ENCODE measurements at places on chromosomes 7 and 10.

GRCh38 chr10:65565246-65565645, 1360.6 kb upstream of the LRRTM3 start:
- no peak for DNase-seq

- no peak for DNase-seq
These were observed 264.0 kb upstream of the PRKCQ start for GRCh38 chr10:6843894-6844650.

- no peak for DNase-seq
These were observed 96.4 kb downstream of the MAGI2 start for GRCh38 chr7:79357101-79357500.

- no peak for DNase-seq
These were observed 135.3 kb downstream of the KIAA1217 start for GRCh38 chr10:24344279-24344678.

DNA sequence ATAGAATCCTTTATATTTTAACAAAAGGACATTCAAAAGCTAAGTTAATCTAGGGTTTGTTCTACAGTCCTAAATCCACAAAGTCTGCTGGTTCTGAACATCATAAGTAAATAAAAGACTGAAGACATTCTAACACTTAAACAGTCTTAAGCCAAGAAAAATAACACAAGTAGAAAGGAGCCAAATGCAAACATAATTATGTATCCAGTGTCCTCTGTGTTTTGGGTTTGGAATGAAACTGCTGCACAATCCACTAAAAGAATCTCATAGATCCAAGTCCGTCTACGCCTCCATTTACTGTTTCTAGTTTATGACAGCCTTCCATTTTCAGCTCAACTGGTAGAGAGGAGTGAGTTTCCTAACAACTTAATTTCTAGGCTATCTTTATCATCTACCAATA, 623.6 kb upstream of the FZD8 start:
- DNase-seq = no peak

DNA sequence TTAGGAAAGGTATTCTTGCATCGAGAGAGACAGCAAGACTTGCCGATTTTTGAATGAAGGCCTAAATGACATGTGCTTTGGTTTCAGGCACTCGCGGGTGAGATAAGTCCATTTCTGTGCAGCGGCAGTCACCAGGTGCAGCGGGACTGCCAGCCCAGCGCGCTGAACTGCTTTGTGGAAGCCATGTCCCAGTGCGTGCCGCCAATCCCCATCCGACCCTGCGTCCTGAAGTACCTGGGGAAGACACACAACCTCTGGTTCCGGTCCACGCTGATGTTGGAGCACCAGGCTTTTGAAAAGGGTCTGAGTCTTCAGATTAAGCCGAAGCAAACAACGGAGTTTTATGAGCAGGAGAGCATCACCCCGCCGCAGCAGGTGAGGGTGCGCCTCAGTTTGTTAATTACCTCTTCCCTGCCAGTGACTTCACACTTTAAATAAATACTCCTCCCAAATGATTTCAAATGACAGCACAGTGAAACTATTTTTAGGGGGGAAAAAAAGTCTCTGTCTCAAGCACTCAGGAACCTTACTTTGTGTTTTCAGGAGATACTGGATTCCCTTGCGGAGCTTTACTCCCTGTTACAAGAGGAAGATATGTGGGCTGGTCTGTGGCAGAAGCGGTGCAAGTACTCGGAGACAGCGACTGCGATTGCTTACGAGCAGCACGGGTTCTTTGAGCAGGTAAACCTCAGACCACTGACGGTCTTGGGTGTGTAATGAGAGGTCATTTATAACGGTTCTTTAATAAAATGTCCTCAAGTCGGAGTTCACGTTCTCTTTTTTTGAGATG, 98.3 kb downstream of the TRRAP start:
- no peak for DNase-seq

DNA sequence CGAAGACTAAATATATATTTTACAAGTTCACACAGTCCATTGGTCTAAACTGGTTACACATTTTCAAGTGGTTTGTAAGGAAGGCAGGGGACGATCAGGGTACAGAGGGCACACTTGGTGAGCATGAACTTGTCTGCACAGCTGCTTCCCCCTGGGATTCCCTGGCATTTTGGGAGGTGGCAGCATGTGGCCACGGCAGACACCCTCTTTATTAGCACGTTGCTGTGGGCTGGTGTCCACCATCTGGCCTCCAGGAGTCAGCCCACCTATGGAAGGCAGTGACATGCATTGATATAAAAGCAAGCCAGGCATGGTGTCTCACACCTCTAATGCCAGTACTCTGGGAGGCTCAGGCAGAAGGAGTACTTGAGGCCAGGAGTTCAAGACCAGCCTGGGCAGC, 350.2 kb downstream of the TYW1 start:
- DNase-seq = no peak

DNA sequence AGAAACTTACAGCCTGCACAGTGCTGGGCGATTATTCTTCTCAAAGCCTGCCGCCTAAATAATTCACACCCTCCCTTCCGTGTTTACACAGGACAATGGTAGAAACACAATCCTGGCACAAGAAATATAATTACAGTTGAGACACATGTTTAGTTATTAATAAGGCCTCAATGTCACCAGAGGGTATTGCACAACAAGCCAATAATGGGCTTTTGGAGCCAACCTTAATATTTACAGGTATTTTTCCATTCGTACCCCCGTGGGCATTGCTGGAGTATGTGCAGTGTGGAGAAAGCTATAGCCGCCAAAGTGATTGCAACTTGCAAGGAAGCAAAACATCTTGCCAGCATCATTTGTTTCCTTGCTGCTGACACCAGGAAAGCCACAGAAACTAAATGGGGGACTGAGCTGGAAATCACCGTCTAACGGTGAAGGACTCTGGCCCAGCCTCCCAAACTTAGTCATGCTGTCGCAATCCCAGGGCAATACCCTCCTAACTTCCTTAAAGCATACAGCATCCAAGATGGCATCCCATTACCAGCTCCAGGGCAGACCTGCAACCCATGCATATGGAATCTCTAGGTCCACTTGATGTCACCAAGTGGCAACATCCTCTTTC, 8.6 kb downstream of the CALN1 start:
- no peak for DNase-seq

GRCh38 chr10:31031205-31031557, 484 bp downstream of the ZNF438 start:
- no peak for DNase-seq

- DNase-seq = no peak
These were observed 6.4 kb upstream of the MYL10 start for GRCh38 chr7:101635484-101635883.

GRCh38 chr7:3082831-3083230, 39.2 kb upstream of the CARD11 start:
- no peak for DNase-seq

DNA sequence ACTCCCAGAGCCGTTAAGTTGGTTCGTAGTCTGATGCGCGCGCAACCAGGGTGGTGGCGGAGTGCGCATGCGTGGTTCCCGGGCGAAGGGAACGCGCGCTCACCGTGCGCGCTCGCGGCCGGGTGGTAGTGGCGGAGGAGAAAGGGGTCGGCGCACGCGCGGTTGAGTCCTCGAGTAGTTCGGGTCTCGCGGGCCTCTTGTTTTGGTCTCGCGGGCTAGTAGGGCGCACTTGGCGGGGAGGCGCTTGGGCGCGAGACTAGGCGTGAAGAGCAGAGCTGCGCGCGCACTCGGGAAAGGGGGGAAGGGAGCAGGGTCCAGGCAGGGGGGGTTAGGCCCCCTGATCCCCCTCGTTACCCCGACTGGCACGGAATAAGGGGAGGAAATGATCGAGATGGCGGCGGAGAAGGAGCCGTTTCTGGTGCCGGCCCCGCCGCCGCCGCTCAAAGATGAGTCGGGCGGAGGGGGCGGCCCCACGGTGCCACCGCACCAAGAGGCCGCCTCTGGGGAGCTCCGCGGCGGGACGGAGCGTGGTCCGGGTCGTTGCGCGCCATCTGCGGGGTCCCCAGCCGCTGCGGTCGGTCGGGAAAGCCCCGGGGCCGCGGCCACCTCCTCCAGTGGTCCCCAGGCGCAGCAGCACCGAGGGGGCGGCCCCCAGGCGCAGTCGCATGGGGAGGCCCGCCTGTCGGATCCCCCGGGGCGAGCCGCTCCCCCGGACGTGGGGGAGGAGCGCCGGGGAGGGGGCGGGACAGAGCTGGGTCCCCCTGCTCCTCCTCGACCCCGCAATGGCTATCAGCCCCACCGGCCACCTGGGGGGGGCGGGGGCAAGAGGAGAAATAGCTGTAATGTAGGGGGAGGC, at the start of gene MEPCE:
Gene MEPCE (plus strand): TSS at position 195 of the 856 bp plus-strand sequence. CDS start 188 bp downstream, at position 383.
- DNase-seq = peak; percentile 88
